ENCODE measurements at places on chromosomes 5 and 9.

- DNase-seq: no peak
These were observed 1121.6 kb downstream of the MAT2B start for GRCh38 chr5:164627021-164627420.

DNA sequence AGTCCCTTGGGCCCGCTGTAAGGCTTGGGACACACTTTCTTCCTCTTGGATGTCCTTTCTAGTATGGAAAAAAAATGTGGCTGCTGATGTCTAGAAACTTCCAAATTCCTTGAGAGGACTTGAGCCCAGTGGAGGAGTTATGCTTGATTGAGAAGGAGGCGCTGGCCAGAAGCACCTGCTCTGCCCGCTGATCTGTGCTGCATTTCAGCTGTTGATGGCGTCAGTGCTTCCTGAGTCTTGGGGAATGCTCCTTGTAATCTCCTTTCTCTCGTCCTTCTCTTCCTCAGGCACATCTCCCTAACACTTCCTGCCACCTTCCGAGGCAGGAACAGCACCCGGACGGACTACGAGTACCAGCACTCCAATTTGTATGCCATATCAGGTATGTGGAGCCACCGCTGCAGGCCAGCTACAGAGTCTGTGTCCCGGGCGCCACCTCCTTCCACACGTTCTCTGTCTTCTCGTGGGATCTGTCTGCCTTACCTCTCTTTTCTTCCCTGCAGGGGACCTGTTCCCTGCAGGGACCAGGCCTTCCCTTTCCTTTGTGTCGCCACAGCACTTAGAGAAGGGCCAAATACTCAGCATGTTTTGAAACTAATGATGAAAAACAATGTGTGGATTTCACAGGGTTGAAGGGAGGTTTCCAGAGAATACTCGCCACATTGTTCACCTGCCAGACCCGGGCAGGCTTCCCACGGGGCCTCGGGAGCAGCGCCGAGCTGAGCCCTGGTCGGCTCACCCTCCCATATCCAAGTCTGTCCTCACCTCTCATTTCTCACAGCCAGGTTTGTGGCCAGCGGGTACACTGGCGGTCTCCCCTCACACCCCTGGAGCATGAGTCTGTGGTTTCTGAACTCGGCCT, 95.2 kb downstream of the MVB12B start:
- no peak for DNase-seq

DNA sequence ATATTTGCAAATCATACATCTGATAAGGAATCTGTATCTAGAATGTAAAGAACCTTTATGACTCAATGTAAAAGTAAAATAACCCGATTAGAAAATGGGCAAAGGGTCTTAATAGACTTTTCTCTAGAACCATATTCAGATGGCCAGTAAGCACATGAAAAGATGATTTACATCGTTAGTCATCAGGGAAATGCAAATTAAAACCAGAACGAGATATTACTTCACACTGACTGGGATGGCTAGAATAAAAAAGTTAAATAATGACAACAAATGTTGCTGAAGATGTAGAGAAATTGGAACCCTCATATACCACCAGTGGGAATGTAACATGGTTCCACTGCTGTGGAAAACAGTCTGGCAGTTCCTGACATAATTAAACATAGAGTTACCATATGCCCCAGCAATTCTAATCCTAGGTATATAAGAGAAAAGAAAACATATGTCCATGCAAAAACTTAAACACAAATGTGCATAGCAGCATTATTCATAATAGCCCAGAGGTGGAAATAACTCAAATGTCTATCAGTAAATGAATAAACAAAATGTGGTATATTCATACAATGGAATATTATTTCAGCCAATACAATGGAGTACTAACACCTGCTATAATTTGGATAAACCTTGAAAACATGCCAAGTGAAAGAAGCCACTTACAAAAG, 100.4 kb upstream of the MAMDC2 start:
- DNase-seq: no peak

- DNase-seq: no peak
These were observed 12.0 kb downstream of the EXOC3 start for GRCh38 chr5:454936-455335.

GRCh38 chr5:3509290-3509689, 86.3 kb upstream of the IRX1 start:
- no peak for DNase-seq

DNA sequence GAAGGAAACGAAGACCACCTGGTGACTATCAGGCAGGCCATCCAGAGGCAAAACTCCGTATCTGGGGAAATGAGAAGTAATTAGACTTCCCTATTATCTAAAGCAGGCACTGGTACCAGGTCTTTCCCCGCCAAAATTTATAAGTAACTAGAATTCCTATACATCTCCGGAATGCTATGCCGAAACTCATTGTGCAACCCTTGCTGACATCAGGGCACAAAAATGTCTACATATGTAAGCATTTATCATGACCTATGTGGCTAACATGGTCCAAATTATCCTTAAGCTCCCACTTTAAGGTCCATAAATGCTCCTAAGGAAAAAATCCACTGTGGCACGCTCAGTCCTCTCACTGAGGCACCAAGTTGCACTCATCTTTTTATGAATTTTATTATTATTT, 17.8 kb downstream of the ACTL7B start:
- no peak for DNase-seq

GRCh38 chr5:175822225-175822624, 49.2 kb upstream of the CPLX2 start:
- DNase-seq: no peak

- peak; percentile 70 for DNase-seq
These were observed 8.2 kb downstream of the UNC5A start for GRCh38 chr5:176818391-176819098.

- no peak for DNase-seq
These were observed 1.9 kb downstream of the NR5A1 start for GRCh38 chr9:124505006-124505900.

DNA sequence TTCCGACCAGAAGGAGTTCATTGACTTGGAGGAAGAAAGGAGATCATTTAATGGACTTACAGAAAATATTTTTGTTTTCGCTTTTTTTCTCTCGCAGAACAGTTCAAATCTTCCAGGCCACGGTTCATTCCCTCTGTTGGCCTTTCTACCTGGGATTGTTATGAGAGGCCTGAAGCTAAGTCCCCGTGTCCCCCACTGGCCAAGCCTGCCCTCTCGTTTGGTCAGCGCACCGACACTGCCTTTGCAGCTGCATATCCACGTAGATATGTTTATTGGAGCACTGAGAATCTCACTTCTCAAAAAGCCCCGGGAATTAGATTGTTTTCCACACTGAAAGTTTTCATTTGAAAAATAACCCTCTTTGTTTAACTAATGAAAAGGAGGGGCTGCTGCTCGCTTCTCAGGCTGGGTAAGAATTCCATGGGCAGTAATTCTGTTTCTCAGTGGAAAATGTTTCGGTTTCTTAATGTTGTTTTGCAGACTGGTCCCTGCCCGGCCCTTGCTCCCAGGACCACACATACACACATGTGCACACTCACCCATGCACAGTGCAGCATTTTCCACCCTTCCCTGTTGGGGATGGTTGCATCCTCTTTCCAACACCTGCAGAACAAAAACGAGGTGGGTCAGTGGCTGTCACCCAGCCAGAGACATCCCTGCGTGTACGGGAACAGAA, 655.7 kb downstream of the BNC2 start:
- DNase-seq: no peak

GRCh38 chr5:112742424-112742823, 4.7 kb downstream of the APC start:
- DNase-seq: no peak

DNA sequence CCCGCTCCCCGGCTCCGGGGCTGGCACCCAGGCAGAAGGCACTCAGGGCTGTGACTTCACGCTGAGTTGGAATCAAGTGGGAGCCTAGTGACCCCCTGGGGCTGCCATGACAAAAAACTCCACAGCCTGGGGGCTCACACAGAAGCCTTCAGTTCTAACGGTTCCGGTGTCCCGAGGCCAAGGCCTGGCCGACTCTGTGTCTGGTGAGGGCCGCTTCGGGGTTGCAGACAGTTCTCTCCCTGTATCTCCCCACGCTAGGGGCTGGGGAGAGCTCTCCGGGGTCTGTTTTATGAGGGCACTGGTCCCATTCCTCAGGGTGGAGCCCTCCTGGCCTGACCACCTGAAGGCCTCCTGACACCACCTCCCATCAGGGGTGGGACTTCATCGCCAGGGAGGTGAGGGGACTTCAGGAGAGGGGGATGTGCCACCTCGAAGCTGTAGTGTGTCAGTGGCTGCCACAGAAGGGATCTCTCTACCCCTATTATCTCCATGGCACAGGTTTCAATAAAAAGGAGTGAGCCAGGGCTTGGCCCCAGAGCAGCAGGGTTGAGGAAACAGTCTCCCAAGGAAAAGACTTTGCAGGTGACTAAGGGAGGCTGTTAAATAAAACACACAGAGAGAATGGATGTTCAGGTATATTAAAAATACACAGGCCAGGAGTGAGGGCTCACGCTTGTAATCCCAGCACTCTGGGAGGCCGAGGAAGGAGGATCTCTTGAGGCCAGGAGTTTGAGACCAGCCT, 1.5 kb upstream of the SLC6A3 start:
- DNase-seq: no peak

DNA sequence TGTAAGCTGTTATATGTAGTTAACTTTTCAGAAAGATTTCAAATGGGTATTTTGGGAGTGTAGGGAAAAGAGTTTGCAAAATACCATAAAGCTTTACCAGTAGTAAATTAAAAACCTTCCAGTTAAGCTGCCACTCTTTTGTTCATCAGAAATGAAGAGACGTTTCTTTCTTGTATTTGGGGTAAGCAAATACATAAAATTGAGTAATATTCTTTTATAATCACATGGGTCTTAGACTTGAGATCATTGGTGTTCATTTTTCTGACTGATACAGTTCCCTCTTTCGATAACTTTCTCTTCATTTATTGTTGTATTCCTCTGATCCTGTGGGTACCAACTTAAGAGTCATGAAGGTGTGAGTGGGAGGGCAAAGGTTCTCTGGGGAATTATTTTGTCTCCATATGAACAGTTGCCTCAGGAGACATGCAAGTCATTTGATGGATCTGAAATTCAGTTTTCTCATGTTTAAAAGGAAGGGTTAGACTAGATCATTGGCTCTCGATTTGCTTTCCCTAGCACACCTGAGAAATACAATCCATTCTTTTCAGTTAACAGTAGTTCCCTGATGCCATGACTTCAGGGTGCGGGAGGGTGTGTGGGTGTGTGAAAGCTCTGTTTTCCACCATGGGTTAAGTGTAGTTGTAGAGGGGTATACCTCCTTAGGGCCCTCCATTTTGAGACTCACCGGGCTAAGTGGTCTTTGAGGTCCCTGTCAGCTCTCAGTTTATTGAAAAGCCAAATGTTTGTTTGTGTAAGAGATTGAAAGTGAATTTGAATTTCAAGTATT, 47.7 kb downstream of the CNTRL start:
- no peak for DNase-seq

GRCh38 chr9:98190757-98191105, 1.7 kb downstream of the CORO2A start:
- no peak for DNase-seq

DNA sequence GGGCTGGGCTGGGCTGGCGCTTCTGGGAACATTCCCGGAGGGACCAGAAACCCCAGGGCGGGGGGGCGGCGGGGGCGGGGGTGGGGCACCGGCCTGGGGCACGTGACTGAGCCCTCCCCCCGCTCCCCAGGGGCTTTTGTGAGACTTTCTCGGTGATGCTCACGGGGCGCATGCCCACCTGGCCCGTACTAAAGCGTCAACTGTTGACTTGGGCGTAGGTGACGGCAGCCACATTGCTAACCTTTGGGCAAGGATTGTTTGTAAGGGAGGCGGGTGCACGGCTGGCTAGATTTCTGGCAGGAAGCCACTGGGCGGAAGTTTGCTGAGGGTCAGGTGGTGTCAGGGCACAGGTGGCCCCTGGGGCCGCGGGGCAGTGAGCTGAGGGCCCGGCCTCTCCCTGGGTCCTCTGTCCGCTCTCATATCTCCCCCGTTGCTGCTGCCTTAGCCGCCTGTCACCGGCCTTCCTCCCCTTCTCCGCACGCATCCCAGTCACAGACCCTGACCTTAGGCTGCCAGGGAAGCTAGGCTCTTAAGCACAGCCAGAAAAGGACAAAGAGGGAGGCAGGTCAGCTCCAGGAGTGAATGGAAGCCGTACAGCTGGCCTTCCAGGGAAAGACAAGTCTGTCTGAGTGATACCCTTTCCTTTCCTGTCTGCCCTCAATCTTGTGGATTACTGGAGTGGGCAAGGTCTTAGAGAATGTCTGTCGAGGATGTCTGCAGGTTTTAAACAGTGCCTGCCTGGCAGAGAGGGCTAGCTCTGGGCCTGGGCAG, 812 bp downstream of the CACFD1 start:
- peak; percentile 86 for DNase-seq

DNA sequence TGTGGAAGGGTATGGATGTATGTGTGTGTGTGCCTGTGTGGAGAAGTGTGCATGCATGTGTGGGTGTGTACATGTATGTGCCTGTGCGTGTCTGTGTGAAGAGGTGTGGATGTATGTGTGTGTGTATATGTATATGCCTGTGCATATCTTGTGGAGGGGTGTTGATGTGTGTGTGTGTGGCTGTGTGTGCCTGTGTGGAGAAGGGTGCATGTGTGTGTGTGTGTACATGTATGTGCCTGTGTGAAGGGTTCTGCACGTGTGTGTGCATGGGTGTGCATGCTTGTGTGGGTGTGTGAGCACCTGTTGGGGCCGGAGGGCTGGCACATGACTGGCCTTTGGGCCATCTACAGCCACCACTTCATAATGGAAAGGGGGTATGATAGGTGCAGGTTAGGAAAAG, 291.4 kb downstream of the IRX2 start:
- no peak for DNase-seq

- DNase-seq: no peak
These were observed 93.3 kb downstream of the TLE1 start for GRCh38 chr9:81595887-81596543.

DNA sequence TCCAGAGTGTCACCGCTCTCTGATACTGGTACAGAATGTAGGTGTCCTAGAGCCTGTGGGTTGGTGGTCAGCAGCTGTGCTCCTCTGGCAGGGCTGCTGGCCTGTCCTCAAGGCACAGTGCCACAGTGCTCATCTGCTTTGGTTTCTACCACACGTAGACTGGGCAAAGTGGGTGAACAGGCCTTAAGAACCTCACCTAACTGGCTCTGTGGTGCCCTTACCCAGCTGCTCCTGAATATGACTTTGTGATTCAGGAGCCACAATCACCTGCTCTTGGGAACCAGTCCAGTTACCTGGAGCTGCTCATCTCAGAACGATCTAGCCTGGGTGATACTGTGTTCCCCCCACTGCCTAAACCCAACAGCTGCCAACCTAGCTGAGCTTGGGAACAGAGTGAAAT, 6.4 kb downstream of the NOP16 start:
- DNase-seq: no peak

DNA sequence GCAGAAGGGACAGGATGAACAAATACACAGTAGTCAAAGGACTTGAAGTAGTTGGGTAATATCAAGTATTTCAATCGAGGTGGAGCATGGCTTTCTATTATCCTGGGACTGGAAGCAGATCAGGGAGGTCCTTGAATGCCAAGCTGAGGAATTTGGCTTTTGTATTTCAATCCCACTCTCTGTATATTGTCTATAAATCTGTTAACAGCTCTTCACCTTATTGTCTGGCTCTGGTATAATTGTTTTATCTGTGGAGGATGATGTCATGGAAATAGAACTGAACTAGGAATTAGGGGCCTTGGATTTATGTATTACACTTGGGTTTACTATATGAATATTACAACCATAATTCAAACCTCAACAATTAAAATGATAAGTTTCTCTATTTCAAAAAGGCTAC, 6.3 kb upstream of the ADAMTSL1 start:
- no peak for DNase-seq

GRCh38 chr9:104575456-104575855, 6.5 kb downstream of the OR13C8 start:
- DNase-seq: no peak

Measured in GM13977 (cell line).